ENCODE measurements at places on chromosomes 11 and 22. TPM values are rescaled to one million over a fixed set of nuclear protein-coding genes. Genes with fewer than 3 reads are reported as not detected.

ENDOD1 gene
- total RNA-seq, result 16.8 TPM

DNA sequence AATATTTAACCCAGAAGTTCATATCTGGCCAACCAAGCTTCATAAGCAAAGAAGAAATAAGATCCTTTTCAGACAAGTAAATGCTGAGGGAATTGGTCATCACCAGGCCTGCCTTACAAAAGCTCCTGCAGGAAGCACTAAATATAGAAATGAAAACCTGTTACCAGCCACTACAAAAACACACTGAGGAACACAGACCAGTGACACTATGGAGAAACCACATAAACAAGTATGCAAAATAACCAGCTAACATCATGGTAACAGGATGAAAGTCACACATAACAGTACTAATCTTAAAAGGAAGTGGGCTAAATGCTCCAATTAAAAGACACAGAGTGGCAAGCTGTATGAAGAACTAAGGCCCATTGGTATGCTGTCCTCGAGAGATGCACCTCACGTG, 311.4 kb downstream of the DYNC2H1 start:
- H3K36me3 ChIP-seq, result no peaks in the 10 kb centered on the region
- no peak for DNase-seq
- H3K27ac ChIP-seq, result no peak overlapping the region

- H3K4me1 ChIP-seq, result no peaks in the 10 kb centered on the region
- no peak for DNase-seq
- peaks cover 10% of the 10 kb centered on the region for H3K27me3 ChIP-seq
- H3K27ac ChIP-seq, result no peak overlapping the region
- no peak overlapping the region for H3K4me3 ChIP-seq
Observed at GRCh38 chr11:44033411-44033850, 14.3 kb upstream of the ACCSL start.

UBQLNL gene
- 0.25 TPM for total RNA-seq

DNA sequence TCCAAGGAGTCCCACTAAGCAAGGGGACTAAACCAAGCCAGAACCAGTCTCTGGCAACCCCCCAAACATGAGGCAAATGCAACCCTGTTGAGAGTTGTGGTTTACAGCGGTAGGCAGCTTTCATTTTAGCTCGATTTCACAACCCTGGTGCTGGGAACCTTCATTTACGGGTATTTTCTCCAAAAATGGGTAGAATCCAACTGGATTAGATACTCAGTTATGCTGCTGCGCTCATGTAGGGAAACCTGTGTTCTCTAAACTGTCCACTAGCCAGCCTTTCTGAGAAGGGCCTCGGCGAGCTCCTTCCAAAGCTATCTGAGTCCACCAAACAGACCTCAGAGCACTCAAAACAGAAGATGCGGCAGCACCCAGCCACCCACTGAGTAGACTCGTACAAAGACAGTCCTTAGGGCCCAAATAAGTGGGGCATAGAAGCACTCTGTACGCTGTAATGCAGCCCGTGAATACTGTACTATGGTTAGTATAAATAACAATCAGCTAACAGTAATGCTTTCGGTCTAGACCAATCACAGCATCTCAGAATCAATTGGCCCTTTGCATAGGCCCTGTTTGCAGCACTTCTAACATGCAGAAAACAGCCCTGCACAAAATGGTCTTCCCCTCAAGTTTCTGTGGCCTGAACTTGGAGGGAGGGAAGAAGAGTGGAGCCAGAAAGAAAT, 104.7 kb downstream of the ETS1 start:
- peak; percentile 62 for DNase-seq
- peaks cover 97% of the 10 kb centered on the region for H3K36me3 ChIP-seq
- H3K4me3 ChIP-seq, result peak overlapping the region; percentile 66
- peak overlapping the region; percentile 95 for H3K27ac ChIP-seq
- no peaks in the 10 kb centered on the region for H3K27me3 ChIP-seq

Data from activated CD4-positive, alpha-beta T cell treated with anti-CD3 and anti-CD28 coated beads, Interleukin-2, amount 10 ng/mL, durations not matched to agents 7 days and 5 days (primary cell).